ENCODE measurements at places on chromosomes 12 and 14.

- no peak for DNase-seq
Measured at GRCh38 chr14:73428353-73428824, 30.0 kb downstream of the NUMB start.

DNA sequence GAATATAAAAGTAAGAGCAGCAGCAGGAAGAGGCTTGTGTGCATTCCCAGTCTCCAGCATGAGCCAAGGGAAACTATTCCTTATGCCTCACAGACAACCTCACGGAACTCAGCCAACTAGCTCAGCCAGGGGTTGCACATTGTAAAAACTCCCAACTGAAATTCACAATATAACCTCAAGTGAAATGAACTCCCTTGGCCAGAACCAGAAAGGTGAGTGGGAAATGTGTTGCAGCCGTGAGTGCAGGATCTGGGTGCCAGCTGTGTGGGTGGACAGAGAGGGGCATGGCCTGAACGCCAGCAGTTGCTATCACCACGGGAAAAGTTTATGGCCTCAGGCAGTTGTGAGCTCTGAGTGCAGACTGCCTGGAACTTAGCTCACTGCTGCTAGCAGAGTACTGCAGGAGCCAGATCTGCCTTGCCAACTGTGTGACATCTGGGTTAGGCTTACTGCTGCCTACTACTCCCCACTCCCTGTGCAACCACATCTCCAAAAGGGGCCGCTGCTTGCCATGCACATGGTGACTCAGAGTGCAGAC, 2.3 kb upstream of the CLEC1A start:
- DNase-seq = no peak

DNA sequence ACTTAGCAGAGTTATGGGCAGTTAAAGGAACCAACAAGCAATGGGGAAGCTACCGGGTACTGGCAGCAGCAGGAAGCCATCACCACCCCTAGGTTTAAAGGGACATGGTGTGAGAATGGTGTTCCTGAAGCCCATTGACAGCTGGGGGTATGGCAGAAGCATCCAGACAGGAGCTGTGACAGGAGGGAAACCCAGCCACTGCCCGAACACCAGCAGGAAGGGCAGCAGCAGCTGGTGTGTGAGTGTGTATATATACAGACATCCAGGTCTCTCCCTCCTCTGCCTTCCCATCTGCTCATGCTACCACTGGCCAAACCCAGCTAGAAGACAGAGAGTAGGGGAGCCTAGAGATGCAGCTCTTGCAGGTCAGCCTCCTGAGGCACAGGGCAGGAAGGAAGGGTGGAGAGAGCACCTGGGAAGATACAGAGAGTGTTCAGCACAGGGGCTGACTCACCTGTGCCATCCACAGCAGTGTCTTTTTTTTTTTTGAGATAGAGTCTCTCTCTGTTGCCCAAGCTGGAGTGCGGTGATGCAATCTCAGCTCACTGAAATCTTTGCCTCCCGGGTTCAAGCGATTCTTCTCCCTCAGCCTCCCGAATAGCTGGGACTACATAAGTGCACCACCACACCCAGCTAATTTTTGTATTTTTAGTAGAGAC, 9.2 kb upstream of the ADCK1 start:
- no peak for DNase-seq

- no peak for DNase-seq
Measured at GRCh38 chr14:54343272-54344121, 53.3 kb upstream of the CDKN3 start.
